ENCODE measurements at places on chromosomes 6 and 20.

GRCh38 chr6:126312013-126312665, 27.8 kb upstream of the CENPW start:
- H3K4me1 ChIP-seq, result no peaks in the 10 kb centered on the region
- H3K27me3 ChIP-seq, result no peaks in the 10 kb centered on the region
- no peak for DNase-seq
- no peaks in the 10 kb centered on the region for H3K36me3 ChIP-seq
- no peak overlapping the region for H3K4me3 ChIP-seq
- H3K27ac ChIP-seq, result no peak overlapping the region

- H3K4me1 ChIP-seq, result peaks cover 26% of the 10 kb centered on the region
- DNase-seq, result no peak
- no peaks in the 10 kb centered on the region for H3K27me3 ChIP-seq
- H3K4me3 ChIP-seq, result no peak overlapping the region
- no peak overlapping the region for H3K27ac ChIP-seq
These were observed 96.6 kb downstream of the SLC16A10 start for GRCh38 chr6:111183702-111184517.

- no peaks in the 10 kb centered on the region for H3K36me3 ChIP-seq
- no peak overlapping the region for H3K4me3 ChIP-seq
- H3K27me3 ChIP-seq, result no peaks in the 10 kb centered on the region
- H3K27ac ChIP-seq, result no peak overlapping the region
- H3K4me1 ChIP-seq, result no peaks in the 10 kb centered on the region
- no peak for DNase-seq
These were observed 74.7 kb downstream of the GRM1 start for GRCh38 chr6:146103416-146104072.

DNA sequence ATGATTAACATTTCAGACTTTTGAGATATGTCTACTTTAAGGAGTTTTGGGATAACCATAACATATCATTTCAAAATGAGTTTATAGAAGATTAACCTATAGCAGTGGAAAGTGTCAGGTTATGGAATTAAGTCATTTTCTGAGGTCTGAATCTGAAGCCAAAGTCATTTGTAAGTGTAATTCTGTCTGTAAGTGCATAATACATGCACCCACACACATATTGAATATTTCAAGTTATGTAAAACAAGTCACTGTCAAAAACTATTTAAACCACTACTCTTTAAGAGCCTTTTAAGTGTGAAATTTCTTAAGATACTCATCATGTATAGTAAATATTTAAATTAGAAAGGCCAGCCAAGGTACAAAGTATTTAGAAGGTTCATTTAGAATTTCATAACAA, 115.8 kb upstream of the HMGCLL1 start:
- no peaks in the 10 kb centered on the region for H3K27me3 ChIP-seq
- no peaks in the 10 kb centered on the region for H3K36me3 ChIP-seq
- H3K27ac ChIP-seq, result no peak overlapping the region
- no peak overlapping the region for H3K4me3 ChIP-seq
- no peaks in the 10 kb centered on the region for H3K4me1 ChIP-seq
- DNase-seq, result no peak

- H3K36me3 ChIP-seq, result no peaks in the 10 kb centered on the region
- H3K27me3 ChIP-seq, result no peaks in the 10 kb centered on the region
- DNase-seq, result no peak
- peaks cover 37% of the 10 kb centered on the region for H3K4me1 ChIP-seq
These were observed 126.5 kb downstream of the CEBPB start for GRCh38 chr20:50317116-50317515.

DNA sequence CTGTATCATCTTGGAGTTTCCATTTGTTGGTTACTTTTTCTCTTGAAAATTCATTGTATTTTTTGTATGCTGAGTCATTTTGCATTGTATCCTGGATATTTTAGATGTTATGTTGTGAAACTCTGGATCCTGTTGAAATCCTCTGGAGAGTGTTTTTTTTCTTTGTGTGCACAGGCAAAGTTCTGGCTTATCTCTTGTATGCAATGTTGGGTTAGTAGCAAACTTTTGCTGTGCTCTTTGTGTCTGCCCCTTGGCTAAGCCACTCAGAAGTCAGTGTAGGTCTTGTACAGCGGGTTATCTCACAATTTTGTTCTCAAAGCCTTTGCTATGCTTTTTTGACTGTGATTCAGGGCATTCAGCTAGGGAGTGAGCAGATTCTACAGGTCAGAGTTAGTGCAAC, 29.1 kb upstream of the LMBRD1 start:
- H3K4me1 ChIP-seq, result peaks cover 10% of the 10 kb centered on the region
- H3K27me3 ChIP-seq, result no peaks in the 10 kb centered on the region
- no peak overlapping the region for H3K27ac ChIP-seq
- peak; percentile 7 for DNase-seq
- H3K4me3 ChIP-seq, result no peak overlapping the region

- peaks cover 57% of the 10 kb centered on the region for H3K4me1 ChIP-seq
- H3K27ac ChIP-seq, result peak overlapping the region; percentile 92
- no peaks in the 10 kb centered on the region for H3K27me3 ChIP-seq
- no peaks in the 10 kb centered on the region for H3K36me3 ChIP-seq
- peak; percentile 89 for DNase-seq
These were observed 134.2 kb downstream of the MRPL14 start for GRCh38 chr6:43992783-43993644.

- no peak overlapping the region for H3K4me3 ChIP-seq
- peaks cover 6% of the 10 kb centered on the region for H3K4me1 ChIP-seq
- no peak overlapping the region for H3K27ac ChIP-seq
- no peak for DNase-seq
These were observed 694.4 kb upstream of the MARCKS start for GRCh38 chr6:113162739-113163138.
